Activated T-helper 2 cell treated with anti-CD3 and anti-CD28 coated beads, Interferon-gamma antibody, Interleukin-2, Interleukin-4, amounts not matched to agents 10 μg/mL and 5 μg/mL and 100 μg/mL, durations not matched to agents 14 hours and 24 hours and 36 hours (primary cell): ENCODE measurements at places on chromosomes 6 and 20. TPM values are rescaled to one million over a fixed set of nuclear protein-coding genes. Genes with fewer than 3 reads are reported as not detected.
A peak's percentile ranks its signal among the peaks of the same experiment; 100 is the strongest.

PIGU gene
- total RNA-seq, result 24.9 and 25.7 TPM in 2 replicates

- DNase-seq, result no peak
These were observed 49.7 kb downstream of the FIG4 start for GRCh38 chr6:109740787-109741186.

SULF2 gene
- 0.48 and 1.7 TPM in 2 replicates for total RNA-seq

SNPH gene
- 2.7 and 3.1 TPM in 2 replicates for total RNA-seq

JPH2 gene
- 0.11 TPM in 1 of 2 replicates, not detected in the other for total RNA-seq

- DNase-seq, result no peak
These were observed 28.4 kb downstream of the VSTM2L start for GRCh38 chr20:37931153-37931922.

DNA sequence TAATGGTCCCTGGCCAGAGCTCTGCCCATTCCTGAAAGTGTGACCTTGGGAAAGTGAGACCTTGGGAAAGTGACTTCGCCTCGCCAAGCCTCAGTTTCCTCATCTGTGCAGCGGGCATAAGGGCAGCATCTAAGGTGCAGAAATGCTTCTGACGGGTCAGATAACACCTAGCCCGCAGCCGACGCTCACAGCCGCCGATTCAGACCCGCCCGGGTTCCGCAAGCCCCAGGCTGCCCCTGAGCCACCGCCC, 486 bp downstream of the FKBP1A start:
- DNase-seq, result no peak

DNA sequence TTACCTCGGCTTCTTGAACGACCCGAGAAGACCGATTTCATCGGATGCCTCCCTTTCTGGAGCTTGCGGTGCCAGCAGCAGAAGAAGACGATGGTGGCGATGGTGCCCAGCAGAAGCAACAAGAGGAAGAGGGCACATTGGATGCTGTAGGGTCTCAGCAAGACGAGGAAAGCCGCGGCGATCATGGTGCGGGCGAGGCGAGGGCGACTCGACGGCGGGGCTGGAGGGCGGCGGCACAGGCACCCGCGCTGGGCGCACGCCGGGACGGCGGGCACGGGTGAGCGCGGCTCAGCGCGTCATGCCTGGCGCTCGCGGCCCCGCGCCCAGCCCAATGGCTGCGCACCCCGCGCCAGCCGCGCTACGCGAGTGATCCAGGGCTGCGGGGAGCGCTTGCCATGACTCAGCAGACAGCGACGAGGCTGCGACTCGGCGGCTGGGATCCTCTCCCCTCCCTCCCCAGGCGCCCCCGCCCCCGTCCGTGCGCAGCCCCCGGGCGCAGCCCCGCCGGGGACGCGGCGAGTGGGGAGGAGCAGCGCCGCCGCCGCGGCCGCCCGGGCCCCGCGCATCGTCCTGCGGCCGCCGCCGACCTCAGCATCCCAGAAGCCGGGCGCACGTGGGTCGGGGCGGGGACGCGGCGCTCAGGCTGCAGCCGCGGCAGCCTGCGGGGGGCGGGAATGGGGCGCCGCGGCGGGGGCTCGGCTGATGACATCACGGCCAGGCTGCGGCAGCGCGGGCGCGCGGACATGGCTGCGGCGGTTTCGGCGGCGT, at the start of gene BEND6:
Gene BEND6 (plus strand): TSS at position 705 of the 768 bp plus-strand sequence. CDS start 26,704 bp downstream, outside the sequence.
- DNase-seq, result peak; percentile 28

CDSN gene
- total RNA-seq, result not detected in 2 replicates

GRCh38 chr20:49028684-49029083, 17.4 kb upstream of the CSE1L start:
- no peak for DNase-seq

- no peak for DNase-seq
These were observed 12.7 kb upstream of the SENP6 start for GRCh38 chr6:75588948-75589347.

DNA sequence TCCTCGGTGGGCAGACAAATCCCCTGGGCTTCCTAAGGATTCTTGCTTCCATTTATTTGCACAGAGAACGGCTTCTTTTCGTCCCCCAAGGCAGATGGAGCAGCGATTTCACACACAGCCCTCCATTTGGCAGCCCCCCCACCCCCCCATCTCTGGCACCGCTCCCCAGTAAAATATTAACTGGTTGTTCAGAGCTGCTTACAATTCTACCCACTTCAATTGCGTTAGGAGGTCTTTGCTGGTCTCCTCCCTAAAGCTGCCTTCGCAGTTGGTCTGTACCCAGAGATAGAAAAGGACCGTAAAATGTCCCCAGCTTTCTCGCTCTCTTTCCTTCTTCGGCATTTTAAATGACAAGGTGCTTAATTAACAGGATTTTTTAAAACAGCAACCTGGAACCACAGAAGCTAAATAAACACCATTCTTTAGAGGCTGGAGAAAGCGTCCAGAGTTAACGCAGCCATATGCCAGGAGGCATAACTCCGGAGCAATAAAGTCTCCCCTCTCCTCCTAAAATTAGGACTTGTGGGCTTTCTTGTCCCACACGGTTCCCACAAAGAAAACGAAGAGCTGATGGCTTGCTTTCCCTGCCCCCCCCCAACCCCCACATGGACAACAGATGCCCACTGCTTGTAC, 1.7 kb upstream of the ZMYND8 start:
- no peak for DNase-seq

- DNase-seq, result no peak
These were observed 216.2 kb downstream of the CD83 start for GRCh38 chr6:14333556-14334305.

DNA sequence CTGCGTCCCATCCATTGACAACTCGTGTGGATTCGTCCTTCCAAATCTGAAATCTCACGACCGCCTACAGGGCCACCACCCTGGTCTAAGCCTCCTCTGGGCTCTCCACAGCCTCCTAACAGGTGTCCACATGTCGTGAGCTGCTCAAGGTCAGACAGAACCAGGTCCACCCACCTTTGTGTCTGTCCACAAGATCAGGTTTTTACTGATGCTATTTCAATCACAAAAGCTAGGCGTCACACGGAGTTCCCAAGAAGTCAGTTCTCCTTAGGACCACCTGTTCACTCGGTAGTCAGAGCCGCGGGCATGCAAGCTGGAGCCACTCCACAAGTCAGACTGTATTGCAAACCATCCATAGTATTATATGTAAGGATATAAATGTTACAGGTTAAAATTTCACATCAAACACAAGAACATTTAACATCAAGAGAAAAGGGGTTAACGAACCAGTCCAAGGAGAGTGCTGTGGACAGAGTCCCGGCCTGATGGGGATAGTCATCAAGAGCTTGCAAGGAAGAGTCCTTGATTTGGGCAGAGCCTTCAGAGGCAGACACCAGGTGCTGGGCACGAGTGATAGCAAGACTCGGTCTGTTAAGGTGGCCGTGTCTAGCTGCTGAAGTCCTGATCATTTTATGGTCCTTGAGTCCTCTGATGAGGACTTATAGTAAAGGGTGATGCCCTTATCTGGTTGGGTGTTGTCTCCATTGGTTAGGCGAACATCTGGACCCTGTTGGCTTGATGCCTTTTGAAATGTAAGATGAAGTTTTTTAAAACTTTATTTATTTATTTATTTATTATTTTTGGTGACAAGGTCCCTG, 731 bp upstream of the DNPH1 start:
- DNase-seq, result no peak

DNA sequence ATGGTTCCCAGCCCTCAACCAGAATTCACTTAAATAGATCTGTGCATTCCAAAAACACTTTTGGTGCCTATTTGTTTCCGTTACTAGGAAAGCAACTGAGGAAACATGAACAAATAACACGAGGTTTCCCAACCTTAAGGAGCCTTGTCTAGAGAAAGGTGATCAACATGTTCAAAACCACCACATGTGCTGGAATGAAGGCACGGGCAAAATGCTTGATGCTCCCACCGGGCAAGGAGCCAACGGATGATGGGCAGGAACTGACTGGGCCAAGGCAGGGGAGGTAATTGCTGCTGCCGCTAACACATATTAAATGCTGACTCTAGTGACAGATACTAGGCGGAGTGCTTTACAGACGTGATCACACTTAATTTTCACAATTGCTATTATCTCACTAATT, 2.5 kb downstream of the MYLK4 start:
- DNase-seq, result no peak
